ENCODE measurements at places on chromosomes 5 and 9.
A peak's percentile ranks its signal among the peaks of the same experiment; 100 is the strongest.

GRCh38 chr9:123795336-123795735 is 134.6 kb downstream of the DENND1A start:
- peak; percentile 28 for DNase-seq

DNA sequence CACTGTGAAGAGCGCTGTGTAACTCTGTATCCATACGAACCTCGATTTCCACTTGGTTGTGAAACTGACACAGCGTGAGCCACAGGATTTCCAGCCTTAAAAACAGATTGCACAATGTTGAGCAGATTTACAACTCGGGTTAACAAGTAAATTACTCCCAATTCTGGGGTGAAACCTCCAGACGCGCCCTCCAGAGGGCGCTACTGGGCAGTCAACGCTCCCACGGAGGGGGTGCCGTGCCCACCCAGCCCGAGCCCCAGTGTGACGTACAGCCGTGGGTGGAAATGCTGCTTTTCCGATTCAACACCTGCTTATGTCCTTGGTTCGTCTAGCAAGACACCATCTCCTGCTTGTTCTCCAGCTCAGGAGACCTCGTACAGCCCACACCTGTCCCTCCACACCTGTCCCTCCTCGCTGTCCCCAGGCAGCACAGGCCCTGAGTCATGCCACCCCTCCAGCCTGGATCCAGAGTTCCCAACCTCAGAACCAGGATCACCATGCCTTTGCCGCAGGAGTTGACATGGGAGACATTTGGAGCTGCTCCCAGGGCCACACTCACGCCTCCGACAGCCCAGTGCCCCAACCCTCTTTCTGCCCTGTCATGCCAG is 34.4 kb upstream of the SLC6A3 start:
- no peak for DNase-seq

- DNase-seq: peak; percentile 97
Measured at GRCh38 chr9:76394195-76394959, at the start of gene RFK. Gene RFK (minus strand): TSS chr9:76394426. CDS start chr9:76394171, 255 bp downstream.

- DNase-seq: peak; percentile 73
Measured at GRCh38 chr9:111066468-111066867, 28.2 kb upstream of the LPAR1 start.

- DNase-seq: peak; percentile 74
Measured at GRCh38 chr9:136327304-136327974, at the start of gene GPSM1. Gene GPSM1 (plus strand): TSS chr9:136327539. CDS start chr9:136327696, 157 bp downstream.

DNA sequence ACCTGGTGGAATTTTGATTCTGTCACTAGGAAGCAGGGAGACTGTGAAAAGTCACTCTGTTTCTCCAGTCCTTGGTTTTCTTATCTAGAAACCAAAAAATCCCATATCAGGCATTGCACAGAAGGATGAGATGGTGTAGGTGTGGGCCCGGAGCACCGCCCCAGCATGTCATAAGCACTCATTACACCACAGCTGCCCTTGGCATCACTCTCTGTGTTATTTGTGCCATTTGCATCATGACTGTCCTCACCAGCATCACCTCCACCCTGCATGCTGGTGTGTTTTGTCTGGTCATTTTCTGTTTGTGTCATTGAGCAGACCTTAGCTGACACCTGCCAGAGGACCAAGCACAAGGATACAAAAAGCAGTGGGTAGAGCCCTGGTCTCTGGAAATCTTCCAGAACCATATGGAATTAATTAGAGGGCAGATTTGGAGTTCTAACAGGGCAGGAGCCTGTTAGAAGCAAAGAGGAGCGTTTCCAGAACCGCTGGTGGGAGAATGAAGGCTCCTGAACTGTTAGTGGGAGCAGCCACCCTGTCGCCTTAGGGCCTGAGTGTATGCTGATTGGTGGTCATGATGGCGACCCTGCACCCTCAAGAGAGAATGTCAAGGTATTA is 99.3 kb downstream of the AMBP start:
- DNase-seq: no peak

GRCh38 chr5:54766748-54767147 is 218.6 kb downstream of the ESM1 start:
- DNase-seq: no peak

DNA sequence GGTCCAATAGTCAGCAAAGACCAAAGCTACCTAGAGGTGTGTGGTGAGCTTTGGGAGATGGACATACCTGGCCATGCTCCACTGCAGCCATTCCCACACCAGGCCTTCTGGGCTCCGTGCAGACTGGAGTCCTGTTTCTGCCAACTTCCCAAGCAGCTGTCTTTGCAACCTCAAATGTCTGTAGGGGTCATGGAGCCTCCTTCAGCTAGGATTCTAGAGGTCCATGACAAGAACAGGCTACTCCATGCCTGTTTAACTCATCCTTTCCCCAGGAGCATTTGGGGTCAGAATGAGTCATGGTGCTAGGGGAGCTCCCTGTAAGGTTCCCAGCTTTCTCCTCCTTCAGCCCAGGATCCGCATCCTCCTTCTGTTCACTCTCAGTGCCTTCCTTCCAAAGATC is 17.1 kb downstream of the VPS13A start:
- DNase-seq: no peak

DNA sequence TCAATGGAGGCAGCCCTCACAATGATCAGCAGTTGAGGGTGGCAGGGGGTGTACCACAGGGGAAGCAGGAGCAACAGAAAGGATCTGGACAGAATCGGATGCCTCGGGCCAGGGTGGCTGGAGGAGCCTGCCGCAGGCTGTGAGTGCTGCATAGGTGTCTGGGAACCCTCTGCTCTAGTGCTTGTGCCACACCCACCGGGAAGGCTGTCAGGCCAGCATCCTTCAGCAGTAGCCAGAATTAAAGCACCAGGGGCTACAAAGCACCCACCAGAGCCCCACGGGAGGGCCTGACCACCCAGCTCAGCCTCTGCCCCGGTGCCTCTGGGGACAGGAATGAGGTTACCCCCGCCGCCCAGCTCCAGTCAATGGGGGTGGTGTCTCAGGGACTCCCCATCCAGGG is 49.0 kb downstream of the ARHGEF37 start:
- no peak for DNase-seq

Data from right hindlimb (tissue), 1 donor.